Stimulated activated naive CD4-positive, alpha-beta T cell treated with Interleukin-2 at 50 U/mL for 16 hours (primary cell): ENCODE measurements at places on chromosomes 4 and X.

GRCh38 chr4:78735697-78736096 lies 40.5 kb upstream of the BMP2K start:
- DNase-seq, result no peak

GRCh38 chr4:129344058-129344457 lies 248.1 kb downstream of the C4orf33 start:
- DNase-seq, result no peak

DNA sequence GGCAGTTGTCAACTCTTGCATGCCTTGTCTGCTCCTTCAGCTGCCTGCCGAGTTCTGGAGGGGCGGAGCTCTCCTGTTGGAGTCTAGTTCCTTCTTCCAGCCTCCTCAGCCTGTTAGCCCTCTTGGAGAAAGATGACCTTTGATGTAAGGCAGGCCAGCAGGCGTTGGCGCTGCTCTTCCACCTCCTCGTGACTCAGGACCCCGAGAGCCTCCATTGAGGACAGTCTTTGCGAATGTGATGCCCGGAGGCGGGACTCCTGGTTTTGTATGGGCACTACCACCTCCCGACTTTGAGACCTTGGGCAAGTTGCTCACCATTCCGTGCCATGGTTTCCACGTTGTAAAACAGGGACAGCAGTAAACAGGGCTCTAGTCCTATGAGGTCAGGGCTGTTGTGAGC lies 108.3 kb downstream of the TENM3 start:
- no peak for DNase-seq

GRCh38 chrX:134631426-134632346 lies 26.6 kb downstream of the PLAC1 start:
- no peak for DNase-seq

- DNase-seq, result no peak
Observed at GRCh38 chrX:133042260-133042659, 54.6 kb downstream of the USP26 start.

GRCh38 chrX:38880296-38880854 lies 79.1 kb downstream of the MID1IP1 start:
- DNase-seq, result no peak

DNA sequence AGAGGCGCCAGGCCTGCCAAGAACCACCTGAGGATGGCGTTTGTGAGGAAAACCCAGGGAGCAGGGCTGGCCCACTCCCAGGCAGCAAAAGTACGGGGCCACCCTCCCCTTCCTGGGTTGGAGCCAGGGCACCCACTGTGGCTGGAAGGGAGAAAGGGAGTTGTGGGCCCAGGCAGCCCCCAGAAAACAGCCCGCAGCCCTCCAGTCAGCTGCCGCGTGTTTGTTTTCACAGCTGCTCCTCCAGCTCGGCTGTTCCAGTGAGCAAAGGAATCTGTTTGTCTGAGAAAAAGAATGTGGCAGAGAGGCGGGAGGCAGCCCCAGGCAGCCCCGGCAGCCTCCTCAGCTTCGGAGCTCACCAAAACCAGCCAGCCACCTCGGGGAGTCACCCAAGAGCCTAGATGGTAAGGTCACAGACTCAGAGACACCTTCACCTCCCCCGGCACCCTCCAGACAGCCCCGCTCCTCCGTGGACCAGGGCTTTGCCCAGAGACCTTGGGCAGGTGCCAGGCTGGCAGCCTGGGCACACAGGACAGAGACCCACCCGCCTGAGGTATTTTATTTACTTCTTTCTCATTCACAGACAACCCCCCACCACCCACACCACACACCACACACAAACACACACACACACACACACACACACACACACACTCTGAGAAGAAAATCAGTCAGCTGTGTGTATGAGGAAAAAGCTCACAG lies 338.1 kb downstream of the BCOR start:
- no peak for DNase-seq
